ENCODE measurements at places on chromosomes 1 and 21.

DNA sequence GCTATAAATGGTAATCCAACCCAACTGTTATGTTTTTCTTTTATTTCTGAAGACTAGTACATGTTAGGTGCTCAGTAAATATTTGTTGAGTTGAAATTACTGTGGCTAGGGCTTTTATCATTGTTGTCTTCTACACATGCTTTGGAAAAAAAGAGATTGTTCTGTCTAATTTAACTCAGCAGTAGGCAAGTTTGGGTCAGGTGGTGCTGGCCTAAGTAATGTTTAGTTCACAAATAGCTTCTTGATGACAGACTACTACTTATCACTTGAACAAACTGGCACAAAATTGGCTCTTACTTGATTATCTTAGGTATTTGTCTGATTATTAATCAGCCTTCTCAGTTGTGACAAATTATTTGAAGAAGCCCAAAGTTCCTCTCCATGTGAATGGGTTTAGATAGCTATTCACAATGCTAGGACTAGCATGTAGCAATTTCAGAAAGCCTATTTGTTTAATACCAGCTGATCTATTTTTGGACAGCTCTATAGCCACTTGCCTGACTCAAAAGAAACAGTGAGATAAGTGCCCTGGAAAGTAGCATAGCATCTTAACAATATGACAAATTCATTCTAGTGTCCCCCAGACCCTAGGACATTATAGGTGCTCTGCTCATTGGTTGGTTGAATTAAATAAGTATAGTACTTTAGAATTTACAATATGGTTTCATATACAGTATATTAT, 32.6 kb downstream of the TMEM200B start:
- DNase-seq, result no peak

GRCh38 chr1:228142155-228142691, 2.1 kb downstream of the GUK1 start:
- no peak for DNase-seq

DNA sequence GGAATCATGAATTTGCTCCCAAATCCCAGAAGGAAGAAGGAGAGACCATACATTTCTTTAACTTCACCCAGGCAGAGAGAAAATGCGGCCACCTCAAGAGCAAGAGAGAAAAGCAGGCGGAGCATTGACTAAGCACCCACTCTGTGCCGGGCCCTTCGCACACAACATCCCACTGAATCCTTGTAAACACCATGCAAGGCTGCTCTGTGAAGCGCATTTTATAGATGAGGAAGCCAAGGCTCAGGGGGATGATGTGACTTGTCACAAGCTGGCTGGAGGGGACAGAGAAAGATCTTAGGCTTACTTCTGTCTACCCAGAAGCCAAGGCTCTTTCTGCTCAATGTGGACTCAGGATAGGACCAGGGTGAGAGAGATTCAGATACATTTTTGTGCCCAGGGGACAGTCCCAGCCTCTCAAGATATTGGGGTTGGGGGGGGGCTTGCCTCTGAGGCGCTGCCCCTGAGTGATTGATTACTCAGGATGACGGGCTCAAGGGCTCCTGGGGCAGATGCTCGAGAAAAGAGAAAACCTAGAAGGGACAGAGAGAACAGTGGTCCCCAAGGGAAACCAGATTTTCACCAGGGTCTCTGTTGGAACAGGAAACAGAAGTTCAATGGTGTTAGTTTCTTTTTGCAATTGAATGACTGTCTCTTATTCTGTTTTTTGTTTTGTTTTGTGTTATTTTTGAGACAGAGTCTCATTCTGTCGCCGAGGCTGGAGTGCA, 19.5 kb downstream of the PADI2 start:
- peak; percentile 51 for DNase-seq

DNA sequence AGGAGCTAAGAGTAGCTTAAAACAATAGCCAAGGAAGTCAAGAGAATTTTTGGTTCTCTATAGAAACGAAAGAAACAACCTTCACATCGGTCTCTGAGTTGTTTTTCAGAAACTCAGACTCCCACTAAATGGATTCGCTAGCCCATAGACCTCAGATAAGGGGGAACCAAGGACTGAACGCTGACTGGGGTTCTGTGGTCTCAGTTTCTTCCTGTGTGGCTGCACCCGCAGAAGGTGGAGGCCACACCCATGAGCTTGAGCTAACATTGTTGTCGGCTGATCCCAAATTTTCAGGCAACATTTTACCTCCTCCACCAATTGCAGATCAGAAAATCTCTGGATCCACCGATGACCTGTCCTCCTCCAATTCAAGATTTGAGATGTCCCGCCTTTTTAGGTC, 456.1 kb downstream of the AJAP1 start:
- DNase-seq, result no peak

GRCh38 chr1:37474697-37475379, 458 bp downstream of the ZC3H12A start:
- no peak for DNase-seq

DNA sequence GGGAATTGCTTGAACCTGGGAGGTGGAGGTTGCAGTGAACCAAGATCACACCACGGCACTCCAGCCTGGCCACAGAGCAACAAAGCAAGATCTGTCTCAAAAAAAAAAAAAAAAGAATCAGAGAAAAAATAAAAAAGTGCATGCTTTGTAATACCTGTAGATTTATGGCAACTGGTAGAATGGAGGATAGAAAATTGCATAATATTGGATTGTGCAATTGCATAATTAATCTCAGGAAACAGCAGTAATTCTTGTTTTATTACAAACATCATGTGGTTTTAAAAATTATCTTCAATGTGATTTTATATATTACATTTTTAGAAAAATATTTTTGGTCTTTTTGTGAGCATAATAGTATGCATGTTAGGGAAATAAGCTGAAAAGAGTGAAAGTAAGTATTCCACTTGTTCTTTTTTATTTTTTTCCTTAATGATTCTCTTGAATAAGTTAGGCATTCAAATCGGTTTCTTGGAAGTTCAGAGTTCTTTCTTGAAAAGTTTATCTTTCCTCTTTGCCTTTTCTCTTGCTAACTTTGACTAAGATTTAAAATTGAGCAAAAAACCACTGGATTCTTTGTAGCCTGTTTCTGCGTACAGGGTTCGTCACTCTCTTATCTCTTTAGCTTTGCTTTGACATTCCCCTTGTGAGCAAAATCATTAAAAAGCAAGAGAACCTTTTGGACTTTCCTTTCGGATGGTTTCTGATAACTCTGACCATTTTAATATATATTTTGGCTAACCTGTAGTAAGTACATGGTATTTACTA, 127.5 kb upstream of the ADAMTS5 start:
- DNase-seq, result no peak

- DNase-seq, result no peak
Observed at GRCh38 chr1:229025576-229025975, 245.3 kb upstream of the RAB4A start.

- DNase-seq, result no peak
Observed at GRCh38 chr1:90149101-90149500, 154.2 kb downstream of the ZNF326 start.

GRCh38 chr1:55001311-55001710, 2.6 kb downstream of the BSND start:
- no peak for DNase-seq

GRCh38 chr1:202304375-202304774, 37.4 kb downstream of the UBE2T start:
- DNase-seq, result no peak

DNA sequence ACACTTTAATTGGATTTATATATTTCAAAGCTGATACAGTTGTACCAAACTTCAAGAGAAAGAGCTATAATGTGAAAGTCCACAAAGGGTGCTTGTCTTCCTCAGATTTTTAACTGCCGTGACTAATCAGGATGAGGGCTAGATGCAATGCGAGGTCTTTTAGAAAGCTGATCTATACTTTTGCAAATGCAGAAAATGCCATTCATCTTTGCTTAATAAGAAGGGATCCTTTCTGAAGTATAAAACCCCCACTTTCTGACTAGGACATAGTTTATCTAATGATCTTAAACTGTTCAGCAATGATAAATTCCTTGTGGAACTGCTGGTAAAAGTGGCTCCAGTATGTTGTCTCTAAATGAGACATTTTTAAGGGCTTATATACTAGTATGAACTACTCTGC, 102.7 kb upstream of the NGF start:
- DNase-seq, result no peak

- no peak for DNase-seq
Observed at GRCh38 chr1:41764656-41765055, 154.1 kb downstream of the HIVEP3 start.

GRCh38 chr1:106055855-106056254, 1000.6 kb upstream of the PRMT6 start:
- no peak for DNase-seq

DNA sequence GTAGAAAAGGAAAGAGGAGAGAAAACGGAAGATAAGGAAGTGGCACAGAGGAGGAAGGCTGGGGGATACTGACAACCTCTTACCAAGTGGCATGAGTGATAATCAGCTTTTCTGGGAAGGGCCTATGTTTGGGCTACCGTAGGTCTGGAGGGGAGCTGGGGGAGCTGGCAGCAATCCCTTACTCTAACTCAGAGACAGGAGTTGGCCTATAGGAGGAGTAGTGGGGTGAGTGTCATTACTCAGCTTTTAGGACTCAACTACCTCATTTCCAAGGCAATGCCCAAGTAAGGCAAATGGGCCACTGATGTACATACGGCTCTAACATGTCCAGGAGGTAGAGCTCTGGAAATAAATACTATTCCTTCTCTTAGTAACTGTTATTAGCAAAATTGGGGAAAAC, 48.7 kb upstream of the DMRTA2 start:
- no peak for DNase-seq

DNA sequence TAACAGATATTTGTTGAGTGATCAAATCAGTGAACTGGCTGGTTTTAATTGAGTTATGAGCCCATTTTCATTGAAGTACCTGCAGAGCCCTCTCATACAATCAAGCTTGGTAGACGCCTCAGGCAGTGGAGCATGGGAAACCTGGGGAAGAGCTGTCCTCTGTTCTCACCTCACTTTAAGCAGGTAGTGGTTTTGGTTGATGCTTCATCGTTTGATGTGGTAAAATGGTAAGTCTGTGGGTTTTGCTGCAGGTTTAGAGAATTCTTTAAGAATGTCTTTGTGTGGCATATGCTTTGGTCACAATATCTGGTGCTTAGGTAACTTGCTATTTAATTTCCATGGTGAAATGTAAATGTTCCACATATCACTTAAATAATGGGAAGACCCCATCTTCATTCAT, 10.0 kb downstream of the LAMC1 start:
- no peak for DNase-seq

- DNase-seq, result no peak
Observed at GRCh38 chr21:45364468-45365185, 40.3 kb upstream of the COL18A1 start.

DNA sequence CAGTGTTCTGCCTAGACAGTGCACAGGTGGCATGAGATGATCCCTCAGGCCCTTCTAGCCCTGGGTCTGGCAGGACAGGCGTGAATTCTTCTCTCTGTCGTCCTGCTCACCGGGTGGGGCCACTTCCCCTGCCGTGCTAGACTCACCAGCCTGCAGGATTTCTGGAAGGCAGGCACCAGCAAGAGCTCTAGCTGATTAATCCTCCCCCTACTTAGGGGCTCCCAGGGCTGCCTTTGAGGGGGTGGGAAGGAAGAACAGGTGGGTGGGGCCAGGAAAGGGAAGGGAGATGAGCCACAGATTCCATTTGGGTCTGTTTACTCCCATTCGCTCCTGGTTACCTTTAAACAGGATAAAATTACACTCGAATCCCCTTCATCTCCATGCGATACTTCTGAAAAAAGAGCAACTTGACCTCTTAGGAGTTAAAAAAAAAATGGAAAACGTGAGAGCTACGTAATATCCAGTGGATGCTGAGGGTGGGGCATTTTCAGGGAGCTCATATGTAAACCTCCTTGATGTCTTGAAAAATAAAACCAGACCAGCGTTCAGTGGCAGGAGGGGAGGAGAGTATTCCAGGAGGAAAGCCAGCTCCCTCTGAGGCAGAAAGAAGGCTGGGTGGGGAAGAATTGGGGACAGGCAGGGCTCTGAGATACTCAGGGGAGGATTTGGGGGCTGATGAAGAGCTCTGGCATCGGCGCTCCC, 665.5 kb downstream of the PTPRU start:
- DNase-seq, result no peak

DNA sequence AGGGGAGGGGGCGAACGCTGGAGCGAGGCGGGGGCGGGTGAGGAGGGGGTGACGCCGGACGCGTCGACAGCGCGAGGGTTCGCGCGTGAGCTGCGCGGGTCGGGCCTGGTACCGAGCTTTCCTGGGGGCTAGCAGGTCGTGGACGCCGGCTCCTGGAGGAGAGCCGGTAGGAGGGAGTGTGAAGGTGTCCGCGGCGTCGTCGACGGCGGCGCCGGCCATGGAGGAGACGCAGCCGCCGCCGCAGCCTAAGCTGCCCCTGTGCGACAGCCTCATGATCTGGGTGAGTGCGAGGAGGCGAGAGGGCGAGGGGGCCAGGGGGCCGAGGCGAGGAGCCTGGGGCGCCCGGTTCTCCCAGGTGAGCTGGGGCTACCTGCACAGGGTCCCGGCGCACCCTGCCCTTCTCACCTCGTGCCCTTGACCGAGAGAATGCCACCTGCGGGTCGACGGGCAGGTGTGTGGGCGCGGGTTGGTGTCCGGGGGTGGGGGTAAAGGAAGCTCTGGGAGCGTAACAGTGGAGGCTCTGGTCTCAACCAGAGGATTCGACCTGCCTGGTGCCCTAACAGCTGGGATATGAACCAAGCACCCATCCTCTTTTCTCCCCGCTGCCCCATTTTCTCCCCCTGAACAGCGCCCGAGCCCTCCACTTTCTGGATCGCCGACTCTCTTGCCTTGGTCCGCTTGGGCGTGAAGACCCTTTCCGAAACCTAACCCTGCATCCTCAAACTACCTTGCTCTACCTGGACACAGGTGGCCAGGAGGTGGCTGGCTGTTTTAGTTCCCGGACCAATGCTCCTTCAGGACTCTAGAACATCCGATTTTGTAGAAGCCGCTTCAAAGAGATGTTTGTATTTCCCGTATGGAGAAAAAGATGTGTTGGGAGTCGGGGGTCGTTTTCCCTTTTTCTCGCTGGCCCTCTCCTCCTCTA, at the start of gene HOOK1:
TSS of gene HOOK1 (plus strand) at position 49 of the 925 bp plus-strand sequence. CDS start at position 218, 169 bp downstream.
- no peak for DNase-seq

- DNase-seq, result no peak
Observed at GRCh38 chr1:177200290-177200689, 29.5 kb downstream of the BRINP2 start.

GRCh38 chr1:199995096-199995685, 32.3 kb upstream of the NR5A2 start:
- no peak for DNase-seq

- DNase-seq, result no peak
Observed at GRCh38 chr21:19692231-19692630, 1288.6 kb upstream of the TMPRSS15 start.

- no peak for DNase-seq
Observed at GRCh38 chr1:46612937-46613660, 3.5 kb downstream of the MOB3C start.

DNA sequence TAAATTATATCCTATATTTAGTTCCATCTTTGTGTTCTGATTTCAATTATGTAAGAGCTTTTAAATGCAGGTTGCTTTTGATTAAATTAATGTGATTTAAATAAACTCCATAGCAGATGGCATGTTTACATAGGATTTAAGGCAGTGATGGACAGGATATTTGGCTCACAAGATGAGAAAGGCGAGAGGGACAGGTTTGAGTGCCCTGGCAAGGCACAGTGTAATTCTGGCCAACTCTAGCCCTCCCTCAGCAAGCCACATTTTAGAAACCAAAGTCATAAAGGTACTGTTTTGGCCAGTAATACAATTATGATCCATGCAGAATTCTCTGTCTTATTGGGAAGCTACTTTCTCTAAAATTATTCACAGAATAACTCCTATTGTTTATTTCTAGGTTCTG, 50.6 kb upstream of the C1orf146 start:
- DNase-seq, result no peak

GRCh38 chr1:241406421-241406820, 49.4 kb upstream of the RGS7 start:
- no peak for DNase-seq

- DNase-seq, result no peak
Observed at GRCh38 chr1:111154021-111154999, 14.3 kb downstream of the CEPT1 start.

GRCh38 chr1:198775606-198776005, 136.8 kb downstream of the PTPRC start:
- DNase-seq, result no peak
